ENCODE measurements at places on chromosomes 13 and 19.

DNA sequence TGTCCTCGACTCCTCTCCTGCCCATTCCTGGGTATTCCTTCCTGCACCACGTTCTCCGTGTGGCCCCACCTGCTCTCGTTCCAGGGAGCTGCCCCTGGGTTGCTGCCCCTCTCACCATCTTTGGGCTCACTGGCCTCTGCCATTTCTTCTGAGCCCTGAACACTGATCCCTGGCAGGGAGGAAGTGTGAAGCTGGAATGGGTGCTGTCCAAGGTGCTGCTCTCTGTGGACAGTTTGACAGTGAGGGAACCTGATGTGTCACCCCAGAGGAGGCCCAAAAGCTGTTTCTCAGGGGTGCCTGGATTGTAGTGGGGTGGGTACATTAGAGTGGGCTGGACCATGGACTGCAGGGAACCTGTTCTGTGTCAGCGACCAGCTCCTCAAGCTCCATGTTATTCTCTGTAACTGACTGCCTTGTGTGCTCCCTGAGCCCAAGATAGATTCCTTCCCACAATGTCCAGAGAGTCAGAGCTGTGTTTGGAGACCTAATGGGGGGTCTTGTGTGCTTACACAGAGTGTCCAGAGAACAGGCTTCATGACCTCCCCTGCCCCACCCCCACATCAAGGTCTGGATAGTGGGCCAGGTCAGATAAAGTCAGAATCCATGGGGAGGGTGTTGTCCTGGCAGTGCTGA lies 7.2 kb upstream of the CEACAM8 start:
- DNase-seq: no peak

- DNase-seq: no peak
Observed at GRCh38 chr13:44142540-44142867, 231.1 kb upstream of the SERP2 start.

DNA sequence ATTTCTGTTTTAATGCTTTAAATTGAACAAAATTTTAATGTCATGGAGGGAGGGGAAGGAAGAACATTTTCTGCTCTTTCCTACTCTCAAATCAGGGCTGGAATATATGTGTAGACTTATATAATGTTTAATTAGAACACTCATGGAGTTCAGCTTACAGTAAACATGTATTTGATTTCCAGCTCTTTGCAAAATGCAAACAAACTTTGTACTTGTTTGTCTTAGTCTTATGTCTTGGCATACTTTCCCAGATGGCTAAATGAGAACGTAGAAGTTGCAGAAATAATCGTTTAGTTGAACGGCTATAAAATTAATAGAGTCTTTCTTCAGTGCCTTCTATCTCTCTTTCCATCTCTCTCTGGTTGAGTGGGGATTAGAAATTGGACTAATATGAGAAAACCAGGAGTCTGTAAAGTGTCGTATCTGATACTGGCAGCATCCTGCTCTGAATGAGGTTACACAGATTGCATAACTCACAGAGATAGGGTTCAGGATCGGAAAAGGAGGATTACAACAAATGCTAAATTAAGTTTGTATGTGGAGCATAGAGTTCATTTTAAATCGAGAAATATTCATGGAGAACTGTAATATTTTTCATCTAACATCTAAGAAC lies 82.3 kb downstream of the FGF9 start:
- DNase-seq: no peak

- no peak for DNase-seq
Observed at GRCh38 chr13:86193281-86193680, 394.1 kb upstream of the SLITRK6 start.

DNA sequence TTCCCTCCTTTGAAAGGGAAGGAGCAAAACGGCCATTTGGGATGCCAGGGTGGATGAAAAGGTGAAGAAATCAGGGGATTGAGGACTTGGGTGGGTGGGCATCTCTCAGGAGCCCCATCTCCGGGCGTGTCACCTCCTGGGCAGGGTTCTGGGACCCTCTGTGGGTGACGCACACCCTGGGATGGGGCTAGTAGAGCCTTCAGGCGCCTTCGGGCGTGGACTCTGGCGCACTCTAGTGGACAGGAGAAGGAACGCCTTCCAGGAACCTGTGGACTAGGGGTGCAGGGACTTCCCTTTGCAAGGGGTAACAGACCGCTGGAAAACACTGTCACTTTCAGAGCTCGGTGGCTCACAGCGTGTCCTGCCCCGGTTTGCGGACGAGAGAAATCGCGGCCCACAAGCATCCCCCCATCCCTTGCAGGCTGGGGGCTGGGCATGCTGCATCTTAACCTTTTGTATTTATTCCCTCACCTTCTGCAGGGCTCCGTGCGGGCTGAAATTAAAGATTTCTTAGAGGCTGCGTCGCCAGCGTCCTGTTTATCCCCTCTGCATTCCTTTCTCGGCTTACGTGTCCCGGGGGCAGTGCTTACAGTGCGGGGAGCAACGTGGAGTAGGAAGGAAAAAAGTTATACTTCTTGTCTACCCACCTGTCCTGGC lies 15.2 kb upstream of the S1PR4 start:
- peak; percentile 64 for DNase-seq

DNA sequence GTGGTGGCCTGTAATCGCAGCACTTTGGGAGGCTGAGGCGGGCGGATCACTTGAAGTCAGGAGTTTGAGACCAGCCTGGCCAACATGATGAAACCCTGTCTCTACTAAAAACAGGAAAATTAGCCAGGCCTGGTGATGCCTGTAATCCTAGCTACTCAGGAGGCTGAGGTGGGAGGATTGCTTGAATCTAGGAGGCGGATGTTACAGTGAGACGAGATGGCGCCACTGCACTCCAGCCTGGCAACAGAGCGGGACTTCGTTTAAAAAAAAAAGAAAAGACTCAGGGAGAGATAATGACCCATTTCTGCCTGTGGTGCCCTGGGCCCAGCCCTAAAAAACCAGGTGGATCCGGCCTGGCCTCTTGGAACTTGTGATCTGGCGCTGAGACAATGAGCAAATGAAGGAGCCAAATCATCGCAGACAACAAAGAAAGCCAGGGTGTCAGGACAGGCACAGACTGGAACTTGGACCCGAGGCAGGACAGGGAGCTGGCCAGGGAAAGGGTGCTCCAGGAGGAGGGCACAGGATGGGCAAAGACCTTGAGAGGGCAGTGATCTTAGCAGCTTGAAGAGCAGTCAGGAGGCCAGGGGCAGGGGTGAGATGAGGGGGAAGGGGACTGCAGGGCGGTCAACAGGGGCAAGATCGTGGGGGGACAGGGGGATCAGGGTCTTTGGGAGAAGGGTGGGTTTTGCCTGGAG lies 962 bp upstream of the JAK3 start:
- no peak for DNase-seq

DNA sequence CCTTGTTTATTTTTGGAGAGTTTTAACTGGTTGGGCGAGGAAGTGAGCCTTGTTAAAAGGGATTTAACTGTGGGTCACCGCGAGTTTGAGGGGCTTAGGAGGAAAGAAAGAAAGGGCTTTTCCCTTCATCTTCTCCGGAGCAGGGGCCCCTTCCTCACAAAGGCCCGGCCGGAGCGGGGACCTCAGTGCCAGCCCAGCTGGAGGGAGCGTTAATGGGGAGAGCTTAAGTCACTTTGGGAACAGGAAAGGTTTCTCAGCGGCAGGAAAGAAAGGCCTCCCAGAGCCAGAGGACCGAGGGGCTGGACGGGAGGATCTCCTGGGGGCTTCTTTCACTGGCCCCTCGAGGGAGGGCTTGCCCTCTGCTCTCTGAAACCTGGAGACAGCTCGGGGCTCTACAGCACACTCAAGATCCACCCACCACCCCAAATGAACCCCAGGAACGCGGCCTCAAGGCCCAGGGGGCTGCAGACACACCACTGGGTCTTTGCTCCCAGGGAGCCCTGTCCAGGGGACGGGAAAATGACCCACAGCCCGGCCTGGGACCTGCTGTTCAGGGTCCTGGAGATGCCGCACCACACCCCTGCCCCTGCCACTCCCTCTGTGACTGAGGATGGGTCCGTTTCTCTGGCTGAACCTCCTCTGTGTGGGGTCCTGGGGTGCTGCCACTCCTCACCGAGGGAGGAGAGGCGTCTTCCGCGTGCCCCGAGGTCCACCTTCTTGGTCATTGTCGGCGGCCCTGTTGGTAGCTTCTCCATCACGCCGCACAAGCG lies 128.3 kb downstream of the URI1 start:
- no peak for DNase-seq

- DNase-seq: no peak
Observed at GRCh38 chr13:81104035-81104715, 763.2 kb upstream of the SPRY2 start.

DNA sequence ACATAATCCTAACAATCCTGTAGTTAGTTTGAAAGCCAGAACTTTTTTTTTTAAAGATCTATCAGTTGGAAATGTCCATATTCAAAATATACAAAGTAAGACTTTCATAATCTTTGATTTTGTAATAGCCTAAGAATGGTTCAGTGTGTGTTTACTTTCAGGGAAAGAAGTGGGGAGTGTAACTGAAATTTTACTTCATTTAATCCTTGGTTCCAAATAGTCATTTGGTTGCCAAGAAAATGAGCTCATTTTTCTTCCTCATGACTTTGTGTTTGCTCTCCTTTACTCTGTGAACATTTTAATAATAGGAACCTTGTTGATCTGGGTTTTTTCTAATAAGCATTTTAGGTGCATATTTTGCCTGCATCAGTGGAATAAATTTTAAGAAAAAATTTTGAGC lies 278.8 kb downstream of the SLITRK6 start:
- no peak for DNase-seq
